ENCODE measurements at places on chromosomes 4 and X.

GRCh38 chr4:186586205-186586604 lies 30.8 kb upstream of the MTNR1A start:
- DNase-seq: no peak

DNA sequence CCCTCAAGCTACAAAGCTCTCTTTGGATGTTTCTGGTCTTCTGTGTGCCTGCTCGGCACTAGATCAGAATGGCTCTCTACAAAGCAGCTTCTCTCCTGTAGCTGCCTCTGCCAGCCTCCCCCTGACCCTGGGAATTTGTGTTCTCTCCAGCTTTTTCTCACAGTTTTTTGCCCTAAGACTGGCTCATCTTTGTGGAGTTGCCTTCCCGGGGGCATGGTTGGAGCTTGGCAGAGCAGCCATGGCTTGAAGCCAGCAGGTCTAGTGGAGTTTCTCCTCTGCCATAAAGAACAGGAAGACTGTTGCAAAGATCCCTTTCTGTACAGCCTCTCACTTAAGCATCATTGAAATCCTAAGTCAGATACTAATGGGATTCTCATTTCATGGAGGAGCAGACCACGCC lies 163.3 kb upstream of the MAMLD1 start:
- DNase-seq: no peak

DNA sequence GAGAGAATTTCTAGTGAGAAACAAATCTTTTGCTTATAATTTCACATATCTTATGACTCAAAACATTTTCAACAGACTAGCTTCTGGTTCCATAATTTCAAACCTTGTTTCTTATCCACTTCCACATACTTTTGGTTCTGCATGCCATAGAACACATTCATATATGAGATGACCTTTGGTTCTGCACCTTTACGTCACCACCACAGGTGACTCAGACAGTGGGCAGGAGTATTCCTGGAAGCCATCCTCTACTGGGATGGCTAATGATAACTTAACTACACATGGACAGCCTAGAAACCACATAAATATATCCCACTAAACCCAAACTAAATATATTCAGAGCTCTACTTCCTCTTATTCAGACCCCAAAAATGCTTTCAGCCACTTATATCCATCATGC lies 133.3 kb downstream of the DCK start:
- DNase-seq: no peak

DNA sequence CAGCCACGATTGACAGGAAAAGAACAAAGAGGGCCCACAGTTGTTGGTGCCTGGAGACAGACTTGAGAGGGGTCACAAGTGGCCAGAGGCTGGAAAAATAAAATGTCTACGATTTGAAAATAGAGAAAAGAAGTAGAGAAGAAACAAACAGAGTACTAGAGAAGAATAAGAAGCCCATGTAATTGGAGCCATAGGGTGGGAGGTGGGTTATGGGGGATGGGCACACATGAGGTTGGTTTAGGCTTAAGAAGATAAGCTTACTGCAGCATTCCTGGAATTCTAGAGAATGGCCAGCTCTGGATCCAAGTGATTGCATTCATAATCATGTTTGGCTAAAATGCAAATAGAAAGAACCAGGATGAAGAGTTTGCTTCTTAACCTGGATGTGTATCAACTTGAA lies 210.7 kb downstream of the MAML3 start:
- no peak for DNase-seq

GRCh38 chr4:74112399-74113105 lies 13.6 kb upstream of the CXCL2 start:
- no peak for DNase-seq
